ENCODE measurements at places on chromosomes 2 and 18.
A peak's percentile ranks its signal among the peaks of the same experiment; 100 is the strongest.

DNA sequence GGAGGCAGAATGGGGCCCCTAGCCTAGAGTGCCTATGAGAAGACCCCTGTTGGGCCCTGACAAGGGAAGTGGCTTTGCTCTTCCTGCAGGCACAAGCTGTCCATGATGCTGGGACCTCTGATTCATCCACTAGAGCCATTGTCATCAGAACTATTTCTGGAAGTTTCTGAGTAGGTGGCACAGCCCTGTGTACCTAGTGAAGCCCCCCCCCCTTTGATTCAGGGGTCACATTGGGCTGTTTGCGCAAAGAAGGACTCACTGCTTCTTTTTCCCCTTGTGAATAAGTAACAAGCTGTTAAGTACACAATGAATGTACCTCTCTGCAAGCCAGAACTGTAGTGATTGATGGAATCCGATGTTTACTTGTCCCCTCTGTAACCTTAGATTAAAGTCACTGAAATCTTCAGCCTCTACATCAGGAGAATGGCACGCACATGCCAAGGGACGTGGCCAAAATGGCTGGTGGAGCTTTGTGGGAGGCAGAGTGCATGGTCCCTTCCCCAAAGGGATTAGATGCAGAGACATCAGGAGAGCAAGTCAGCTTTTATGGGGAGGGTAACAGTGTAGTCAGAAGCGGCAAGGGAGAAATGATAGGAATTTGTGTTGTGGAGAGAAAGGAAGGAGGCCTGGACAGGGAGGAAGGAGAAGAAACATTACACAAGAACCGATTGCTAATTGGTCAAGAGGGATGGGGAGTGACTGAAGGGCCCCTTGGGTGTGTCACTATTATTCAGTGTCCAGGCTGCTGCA, 267.6 kb upstream of the RAB12 start:
- no peak for DNase-seq

DNA sequence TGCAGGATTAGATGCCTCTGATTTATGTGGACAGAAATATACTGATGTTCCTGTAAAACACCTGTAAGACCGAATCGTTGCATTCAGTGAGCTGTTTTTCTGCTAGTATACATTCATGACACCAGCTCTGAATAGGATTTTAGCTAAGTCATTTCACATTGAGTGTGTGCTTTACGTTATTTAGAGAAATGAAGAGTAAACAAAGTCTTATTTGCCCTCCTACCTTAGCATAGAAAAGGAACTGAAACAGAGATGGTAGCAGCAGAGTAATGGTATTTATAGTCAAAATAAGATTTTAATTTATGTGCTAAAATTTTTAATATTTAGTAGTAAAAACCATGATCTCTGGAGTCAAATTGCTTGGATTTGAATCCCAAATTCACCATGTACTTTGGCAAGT, 168.0 kb downstream of the CERS6 start:
- DNase-seq: no peak

DNA sequence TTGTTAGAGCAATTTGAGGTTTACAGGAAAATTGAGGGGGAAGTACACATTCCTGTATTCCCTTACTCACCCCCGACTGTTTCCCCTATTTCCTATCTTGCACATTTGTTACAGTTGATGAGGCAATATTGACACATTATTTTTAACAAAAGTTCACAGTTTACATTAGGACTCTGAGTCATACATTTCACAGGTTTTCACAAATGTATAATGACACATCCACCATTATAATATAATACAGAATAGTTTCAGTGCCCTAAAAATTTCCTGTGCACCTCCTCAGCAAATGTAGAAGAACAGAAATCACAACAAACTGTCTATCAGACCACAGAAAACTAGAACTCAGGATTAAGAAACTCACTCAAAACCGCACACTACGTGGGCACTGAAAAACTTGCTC, 160.6 kb upstream of the RMP24 start:
- no peak for DNase-seq

GRCh38 chr2:7924023-7924762, 757.7 kb upstream of the ID2 start:
- DNase-seq: no peak

GRCh38 chr2:211868996-211869533, 669.5 kb downstream of the ERBB4 start:
- DNase-seq: peak; percentile 9

DNA sequence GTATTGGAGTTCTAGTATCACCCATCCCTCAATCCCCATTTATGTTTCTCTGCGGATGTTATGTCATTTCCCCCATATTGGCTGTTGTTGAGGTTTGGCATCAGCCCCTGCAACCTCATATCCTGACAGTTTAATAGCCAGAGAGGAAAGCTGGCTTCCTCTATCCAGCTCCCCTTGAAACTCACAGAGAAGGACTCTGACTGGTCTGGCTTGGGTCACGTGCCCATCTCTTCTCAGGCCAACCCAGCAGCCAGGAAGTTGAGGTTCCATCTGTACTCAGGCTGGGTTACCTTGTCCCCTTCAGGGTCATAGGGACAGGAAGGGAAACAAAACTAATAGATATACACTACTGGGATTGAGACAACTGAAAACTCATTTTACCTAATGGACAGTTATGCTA, 148.0 kb upstream of the SLC14A2 start:
- DNase-seq: no peak

- no peak for DNase-seq
These were observed 20.1 kb downstream of the CTLA4 start for GRCh38 chr2:203887677-203888076.

DNA sequence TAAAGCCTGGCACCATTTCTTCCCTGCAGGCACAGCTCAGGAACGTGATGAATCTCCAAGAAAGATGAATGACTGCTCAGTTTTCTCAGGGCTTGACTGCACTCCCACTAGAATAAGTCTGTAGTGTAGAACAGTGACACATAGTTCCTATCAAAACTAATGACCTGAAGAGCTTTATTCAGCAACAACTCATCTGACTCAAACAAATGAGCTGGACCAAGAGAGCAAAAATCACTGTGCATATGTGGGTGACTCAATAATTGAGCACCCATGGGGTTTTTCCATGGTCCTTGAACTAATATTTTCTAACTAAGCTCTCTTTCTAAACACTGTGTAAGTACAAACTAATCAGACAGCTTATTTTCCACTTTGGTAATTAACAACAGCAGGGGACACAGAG, 61.1 kb upstream of the XDH start:
- no peak for DNase-seq

DNA sequence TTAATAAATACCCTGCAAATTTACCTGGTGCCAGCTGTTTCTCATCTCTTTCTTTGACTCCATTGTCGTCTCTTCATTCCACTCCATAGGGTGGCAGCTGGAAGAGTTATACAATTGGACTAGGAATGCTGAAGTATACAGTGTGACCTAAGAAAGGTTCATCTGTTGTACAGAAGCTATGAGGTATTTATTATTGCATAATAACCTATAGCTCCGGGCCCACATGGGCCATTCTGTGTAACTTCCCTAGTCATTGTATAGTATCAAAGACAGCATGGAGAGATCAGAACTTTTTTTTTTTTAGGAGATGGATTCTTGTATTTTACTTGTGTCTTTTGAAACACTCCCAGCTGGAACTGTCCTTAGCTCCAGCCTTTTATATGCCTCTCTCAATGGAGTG, 26.2 kb downstream of the BMP10 start:
- no peak for DNase-seq

GRCh38 chr2:228118940-228119339, 62.5 kb downstream of the SPHKAP start:
- DNase-seq: no peak

DNA sequence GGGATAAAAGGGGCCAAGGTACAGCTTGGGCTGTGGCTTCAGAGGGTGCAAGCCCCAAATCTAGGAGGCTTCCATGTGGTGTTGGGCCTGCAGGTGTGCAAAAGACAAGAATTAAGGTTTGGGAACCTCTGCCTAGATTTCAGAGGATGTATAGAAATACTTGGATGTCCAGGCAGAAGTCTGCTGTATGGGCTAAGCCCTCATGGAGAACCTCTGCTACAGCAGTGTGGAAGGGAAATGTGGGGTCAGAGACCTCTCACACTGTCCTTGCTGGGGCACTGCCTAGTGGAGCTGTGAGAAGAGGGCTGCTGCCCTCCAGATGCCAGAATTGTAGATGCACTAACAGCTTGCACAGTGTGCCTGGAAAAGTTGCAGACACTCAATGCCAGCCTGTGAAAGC, 880.6 kb upstream of the ID2 start:
- no peak for DNase-seq

- peak; percentile 19 for DNase-seq
These were observed 63.4 kb downstream of the MREG start for GRCh38 chr2:215949991-215950404.

GRCh38 chr2:241066171-241066892, 35.8 kb downstream of the MTERF4 start:
- DNase-seq: no peak

GRCh38 chr2:21700644-21701043, 576.9 kb downstream of the TDRD15 start:
- no peak for DNase-seq

GRCh38 chr2:224958873-224959272, 83.4 kb downstream of the DOCK10 start:
- DNase-seq: no peak

- peak; percentile 90 for DNase-seq
These were observed 95.2 kb upstream of the HS6ST1 start for GRCh38 chr2:128413718-128414341.

- no peak for DNase-seq
These were observed 79.8 kb downstream of the ASB1 start for GRCh38 chr2:238506371-238507068.

- no peak for DNase-seq
These were observed 10.6 kb downstream of the DNAJB2 start for GRCh38 chr2:219289537-219290361.

DNA sequence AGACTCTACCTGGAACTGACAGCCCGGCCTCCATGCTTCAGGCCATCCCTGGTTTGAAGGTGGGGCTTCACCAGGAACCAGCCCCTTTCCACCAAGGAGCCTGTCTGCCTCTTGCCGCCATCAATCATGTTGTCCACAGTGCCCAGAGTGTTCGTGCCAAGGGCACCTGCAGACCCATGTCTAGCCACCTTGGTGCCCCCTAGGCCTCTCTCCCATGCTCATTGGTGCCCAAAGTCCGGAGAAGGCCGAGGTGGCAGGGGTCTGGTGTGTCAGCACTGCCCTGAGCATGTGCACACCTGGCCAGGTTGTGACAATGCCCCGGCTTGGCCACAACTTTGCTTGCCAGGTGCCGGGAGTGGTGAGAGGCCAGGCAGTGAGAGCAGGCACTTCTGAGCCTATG, 114.8 kb downstream of the COPS8 start:
- DNase-seq: no peak

DNA sequence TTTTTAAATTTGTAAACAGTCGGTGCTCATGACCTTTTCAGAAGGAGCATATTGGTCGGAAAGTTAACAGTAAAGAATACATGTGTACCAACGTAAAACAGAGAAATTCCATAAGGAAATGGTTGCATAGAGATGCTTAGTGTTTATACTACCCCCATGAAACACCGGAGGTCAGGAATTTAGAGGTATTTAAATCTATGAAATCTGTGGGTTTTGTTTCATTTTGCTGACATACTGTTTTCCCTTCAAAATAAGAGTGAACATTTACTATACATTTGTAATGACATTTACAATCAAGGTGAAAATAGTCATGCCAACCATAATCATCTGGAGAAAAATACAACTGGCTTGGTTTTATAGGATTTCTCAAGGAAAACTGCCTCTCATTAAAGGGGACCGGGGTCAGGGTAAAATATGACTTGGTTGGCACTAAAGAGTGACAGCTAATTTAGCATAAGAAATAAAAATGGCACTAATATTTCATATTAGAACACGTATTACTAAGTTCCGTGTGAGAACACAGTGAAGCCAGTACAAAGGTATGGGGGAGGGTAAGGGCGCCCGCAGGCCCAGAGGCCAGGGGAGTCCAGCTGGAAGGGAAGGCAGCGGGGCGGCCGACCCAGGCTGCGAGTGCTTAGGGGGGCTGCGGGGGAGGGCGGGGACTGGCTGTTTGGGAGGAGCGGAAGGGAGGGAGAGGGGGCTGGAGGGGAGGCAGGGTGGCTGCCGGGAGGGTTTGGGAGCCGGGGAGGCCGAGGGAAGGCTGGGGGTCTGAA, 1.1 kb upstream of the RNU4ATAC start:
- peak; percentile 84 for DNase-seq

GRCh38 chr2:74109551-74109950, 38.2 kb downstream of the BOLA3 start:
- DNase-seq: no peak

GRCh38 chr18:58637946-58638345, 9.1 kb upstream of the ALPK2 start:
- no peak for DNase-seq

- DNase-seq: no peak
These were observed 61.1 kb upstream of the UGP2 start for GRCh38 chr2:63780518-63781155.

DNA sequence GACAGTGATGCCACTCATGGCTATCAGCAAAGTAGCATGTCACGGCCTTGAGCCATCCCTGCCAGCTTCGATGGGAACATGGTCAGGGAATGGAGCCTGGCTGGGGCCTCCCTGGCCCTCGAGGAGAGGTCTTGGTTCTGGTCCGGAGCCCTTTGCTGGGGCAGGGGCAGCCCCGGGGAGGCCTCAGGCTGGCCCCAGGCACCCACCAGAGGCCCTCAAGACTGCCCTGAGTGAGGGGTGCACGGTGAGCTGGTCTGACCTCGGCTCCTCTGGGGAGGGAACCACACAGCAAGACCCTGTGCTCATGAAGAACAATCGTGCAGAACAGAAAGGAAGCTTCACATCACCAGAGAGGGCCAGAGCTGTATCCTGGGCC, 75.2 kb upstream of the OTOS start:
- peak; percentile 2 for DNase-seq

- DNase-seq: no peak
These were observed 170.4 kb downstream of the KCNE4 start for GRCh38 chr2:223222397-223222796.

GRCh38 chr2:14831458-14831857, 198.9 kb downstream of the LRATD1 start:
- DNase-seq: no peak

DNA sequence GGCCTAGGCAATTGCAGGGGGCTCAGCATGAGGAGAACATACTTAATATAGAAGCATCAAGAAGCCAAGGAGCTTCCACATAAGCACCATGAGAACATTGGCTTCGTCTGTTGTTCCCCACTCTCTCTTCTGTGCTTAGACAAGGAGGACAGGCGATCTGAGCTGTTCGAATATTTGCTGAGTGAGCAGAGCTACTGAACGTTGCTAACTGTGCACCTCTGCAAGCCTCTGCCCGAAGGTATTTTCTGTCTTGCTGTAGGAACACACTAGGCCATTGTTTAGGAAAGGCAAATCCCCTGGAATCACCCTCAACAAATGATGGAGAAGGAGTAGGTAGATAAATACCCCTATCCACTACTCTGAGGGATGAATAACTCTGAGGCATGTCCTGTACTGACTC, 813.8 kb downstream of the DCC start:
- DNase-seq: no peak

All from WERI-Rb-1 (cell line).